T-cell (primary cell): ENCODE measurements at places on chromosomes 3 and 15.
A peak's percentile ranks its signal among the peaks of the same experiment; 100 is the strongest.

DNA sequence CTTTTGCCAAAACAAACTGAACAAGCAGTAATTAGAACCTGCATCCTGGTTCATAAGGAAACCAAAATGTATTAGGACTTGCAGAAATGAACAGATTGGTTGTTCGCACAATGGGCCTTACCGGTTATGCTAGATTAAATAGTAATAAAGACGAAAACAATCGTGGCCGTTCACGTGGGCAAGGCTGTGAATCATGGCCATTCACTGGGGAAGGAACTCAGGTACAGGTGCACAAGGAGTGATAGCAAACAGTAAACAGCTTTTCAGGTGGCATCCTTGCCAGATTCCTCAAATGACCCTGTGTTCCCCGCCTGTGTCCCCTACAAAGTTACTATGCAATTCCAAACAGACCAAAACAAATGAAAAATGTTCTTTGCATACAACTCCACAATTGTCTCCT lies 8.2 kb downstream of the LRIG1 start:
- no peak for DNase-seq

- no peak for DNase-seq
Observed at GRCh38 chr3:12999147-13000140, 73.8 kb downstream of the IQSEC1 start.

DNA sequence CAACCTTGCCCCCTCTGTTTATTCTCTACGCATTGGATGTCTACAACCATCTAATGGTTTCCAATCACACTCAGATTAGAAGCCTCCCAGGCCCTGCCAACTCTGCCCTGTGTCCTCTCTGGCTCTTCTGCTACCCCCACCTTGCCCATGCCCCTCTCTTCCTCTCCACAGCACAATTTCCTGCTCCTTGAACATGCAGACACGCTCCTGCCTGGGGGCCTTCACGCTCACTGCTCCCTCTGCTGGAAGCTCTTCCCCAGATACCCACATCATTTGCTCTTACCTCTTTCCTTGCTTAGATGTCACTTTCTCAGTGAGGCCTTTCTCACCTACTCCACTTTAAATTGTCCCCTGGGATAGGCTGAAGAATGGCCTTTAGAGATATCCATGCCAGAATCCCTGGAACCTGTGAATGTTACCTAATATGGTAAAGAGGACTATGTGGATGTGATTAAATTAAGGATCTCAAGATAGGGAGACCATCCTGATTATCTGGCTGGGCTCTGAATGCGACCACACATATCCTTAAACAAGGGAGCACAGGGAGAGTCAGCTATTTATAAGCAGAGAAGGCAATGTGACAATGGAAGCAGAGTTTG lies 9.9 kb downstream of the KY start:
- no peak for DNase-seq

DNA sequence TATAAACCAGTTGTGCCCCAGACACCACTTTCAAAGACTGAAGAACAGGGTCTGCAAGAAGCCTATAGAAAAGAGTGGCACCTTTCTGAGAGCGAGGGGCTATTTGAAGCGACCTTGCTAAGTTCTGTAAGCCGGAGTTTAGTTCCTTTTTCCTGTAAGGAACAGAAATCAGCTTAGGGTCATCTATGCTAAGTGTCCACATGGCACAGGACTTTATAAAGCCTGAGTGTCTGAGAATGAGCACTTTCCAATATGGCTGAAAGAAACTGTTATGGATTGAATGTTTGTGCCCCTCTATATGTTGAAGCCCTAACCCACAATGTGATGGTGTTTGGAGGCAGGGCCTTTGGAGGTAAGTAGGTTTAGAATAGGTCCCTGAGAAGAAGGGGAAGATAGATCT lies 4.0 kb upstream of the A4GNT start:
- no peak for DNase-seq

GRCh38 chr3:129000742-129001100 lies 383 bp upstream of the EFCC1 start:
- no peak for DNase-seq

DNA sequence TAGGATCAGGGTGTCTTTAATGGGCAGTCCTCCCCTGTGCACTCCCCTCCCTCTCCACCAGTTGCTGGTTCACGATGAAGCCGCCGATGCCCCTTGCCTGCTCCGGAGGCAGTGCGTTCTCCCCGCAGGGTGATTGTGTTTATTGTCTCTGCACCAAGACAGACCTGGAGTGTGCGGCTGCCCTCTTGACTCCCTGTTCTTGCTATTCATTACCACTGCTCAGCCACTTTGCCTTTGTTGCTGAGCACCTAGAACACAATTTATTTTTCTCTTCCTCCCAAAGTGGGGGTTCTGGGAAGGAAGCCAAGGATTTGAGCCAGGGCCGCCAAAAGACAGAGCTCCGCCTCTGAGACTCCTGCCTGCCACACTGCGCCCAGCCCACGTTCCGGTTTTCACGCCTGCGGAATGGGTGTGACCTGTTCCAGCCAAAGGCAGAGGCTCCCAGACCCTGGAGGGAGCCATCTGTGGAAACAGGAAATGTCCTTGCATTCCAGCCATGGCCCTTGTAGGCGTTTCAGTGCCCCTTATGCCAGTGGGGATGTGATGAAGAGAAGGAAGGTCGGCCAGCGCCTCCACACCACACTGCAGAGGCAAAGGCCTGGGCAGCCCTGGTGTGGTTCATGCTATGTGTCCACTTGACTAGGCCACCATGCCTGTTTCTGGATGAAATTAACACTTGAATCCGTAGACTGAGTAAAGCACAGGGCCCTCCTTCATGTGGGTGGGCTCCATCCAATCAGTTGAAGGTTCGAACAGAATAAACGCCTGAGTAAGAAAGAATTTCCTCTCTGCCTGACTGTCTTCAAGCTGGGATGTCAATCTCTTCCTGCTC lies 85.8 kb downstream of the HMG20A start:
- DNase-seq: no peak

DNA sequence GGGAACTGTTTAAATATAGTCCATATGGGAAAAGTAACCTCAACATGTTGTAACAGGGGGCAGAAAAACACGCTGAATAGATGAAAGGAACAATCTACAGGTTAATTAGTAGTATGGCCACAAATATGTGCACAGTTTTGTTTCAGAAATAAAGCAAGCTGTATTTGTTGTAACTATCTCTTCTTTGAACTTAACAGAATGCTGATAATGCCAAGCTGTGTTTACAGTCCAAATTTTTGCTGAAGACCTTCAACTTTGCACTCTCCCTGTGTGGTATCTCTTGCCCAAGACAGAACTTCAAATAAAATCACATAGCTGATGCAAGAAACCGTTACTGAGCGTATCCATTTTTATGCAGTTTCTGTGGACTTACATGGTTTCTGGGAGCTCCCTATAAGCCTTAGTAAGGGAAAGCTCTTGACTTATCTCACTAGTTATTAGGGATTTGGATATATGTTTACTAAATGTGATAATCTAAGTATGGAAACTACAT lies 425.4 kb upstream of the TPRG1 start:
- no peak for DNase-seq

- DNase-seq: no peak
Observed at GRCh38 chr3:126961191-126961790, 21.6 kb upstream of the PLXNA1 start.

DNA sequence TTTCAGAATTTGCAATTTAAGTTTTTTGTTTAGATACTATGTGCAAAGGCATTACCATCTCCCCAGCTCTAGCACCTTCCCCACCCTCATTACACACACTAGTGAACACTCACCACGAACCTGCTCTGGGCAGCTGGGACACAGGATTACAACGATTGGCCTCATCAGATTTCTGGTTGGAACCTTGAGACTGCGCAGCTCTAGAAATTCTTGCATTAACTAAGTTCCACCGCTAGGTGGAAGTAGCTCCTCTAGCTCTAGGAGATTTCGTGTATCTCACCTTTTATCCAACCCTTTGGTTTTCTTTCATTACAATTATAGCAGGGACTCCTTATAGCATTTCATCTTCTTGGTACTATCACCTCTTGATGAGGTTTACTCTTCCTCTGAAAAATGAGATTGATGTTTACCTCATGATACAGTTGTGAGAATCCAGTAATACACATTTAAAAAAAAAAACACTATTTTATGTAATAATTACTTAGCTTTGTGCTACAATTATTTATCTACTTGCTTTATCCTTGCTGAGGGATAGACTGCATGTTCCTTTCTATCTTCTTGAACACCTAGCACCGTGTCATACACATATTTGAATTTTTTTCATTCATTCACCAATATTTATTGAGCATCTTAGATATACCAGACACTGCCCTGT lies 28.7 kb upstream of the PLOD2 start:
- DNase-seq: no peak

DNA sequence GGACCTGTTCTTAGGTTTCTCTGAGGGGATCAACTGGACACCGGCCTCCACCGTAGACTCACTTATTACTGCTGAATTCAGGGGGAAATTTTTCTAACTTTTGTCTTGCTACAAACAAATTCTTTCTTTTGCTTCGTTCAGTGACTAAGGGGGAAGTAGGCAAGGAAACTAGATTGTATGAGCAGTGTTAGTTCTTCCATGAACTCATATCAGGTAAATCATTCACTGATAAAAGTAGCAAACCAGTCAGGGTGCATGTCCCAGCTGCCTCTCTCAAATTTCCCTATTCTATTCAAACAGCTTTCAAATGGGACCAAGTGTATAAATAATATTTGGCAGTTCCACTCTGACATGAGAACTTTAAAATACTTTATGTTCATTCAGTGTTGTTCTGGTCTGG lies 7.3 kb upstream of the CCDC13 start:
- DNase-seq: no peak

GRCh38 chr3:195104340-195104739 lies 166.6 kb downstream of the XXYLT1 start:
- no peak for DNase-seq

- DNase-seq: no peak
Observed at GRCh38 chr3:66441692-66442091, 59.1 kb downstream of the LRIG1 start.

- peak; percentile 37 for DNase-seq
Observed at GRCh38 chr15:58748852-58749531, 515 bp downstream of the ADAM10 start.

GRCh38 chr3:46825450-46825849 lies 37.8 kb downstream of the MYL3 start:
- DNase-seq: no peak

GRCh38 chr3:81393251-81393650 lies 368.2 kb downstream of the GBE1 start:
- DNase-seq: no peak

- DNase-seq: no peak
Observed at GRCh38 chr3:146899171-146899570, 294.0 kb upstream of the PLSCR5 start.

- DNase-seq: no peak
Observed at GRCh38 chr3:44093531-44093930, 148.2 kb upstream of the TOPAZ1 start.

DNA sequence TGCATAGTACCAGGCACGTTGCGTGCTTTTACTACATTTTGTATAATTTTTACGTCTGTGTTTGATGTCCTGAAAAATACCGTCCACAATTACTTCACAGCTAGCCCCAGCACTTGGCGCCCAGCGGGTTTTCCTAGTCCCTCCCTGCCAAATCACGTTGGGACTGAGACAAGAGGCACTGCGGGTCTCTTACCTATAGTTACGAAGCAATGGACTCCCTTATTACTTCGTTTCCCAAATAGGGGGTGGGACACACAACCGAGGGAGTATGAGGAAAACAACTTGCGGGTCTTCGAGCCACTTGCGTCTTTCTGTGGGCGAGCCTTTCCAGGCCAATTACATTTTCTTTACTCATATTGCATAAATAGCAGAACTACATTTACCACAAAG lies 620 bp upstream of the CMSS1 start:
- no peak for DNase-seq

DNA sequence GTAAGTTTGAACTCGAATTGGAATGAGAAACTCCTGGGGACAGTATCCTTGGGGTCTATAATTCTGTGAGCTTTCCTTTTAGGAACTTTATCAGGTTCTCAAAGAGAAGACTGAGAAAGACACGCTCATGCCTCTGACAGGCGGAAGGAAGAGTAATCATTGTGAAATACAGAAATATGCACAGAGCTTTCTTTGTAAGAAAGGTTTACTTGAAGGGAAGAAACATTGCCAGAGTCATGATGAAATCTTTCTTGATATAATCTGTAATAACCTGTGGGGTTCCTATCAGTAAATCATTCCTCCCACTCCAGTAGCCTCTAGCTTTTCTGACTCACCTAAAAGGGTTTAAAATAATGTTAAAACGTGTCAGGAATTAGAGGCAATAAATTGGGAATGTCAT lies 83.6 kb upstream of the CCDC39 start:
- no peak for DNase-seq

GRCh38 chr15:92161039-92161670 lies 232.5 kb upstream of the ST8SIA2 start:
- DNase-seq: no peak

DNA sequence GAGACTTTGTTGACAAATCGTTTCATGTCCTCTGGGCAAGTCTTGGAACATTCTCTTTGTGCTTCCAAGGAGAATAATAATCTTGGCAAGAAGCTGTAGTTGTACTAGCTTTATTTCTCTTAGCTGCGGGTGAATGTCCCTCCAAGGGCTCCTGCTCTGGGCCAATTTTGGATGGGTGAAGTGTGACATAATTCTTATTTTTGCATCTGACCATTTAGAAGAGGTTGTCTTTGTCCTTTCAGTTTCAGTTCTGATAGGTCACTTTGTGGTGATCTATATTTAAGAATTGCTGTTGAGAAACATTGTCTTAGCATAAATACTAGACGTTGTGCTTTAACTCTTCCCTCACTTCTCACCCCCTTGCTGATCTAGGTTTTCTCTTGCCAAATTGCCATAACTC lies 164.8 kb upstream of the RORA start:
- no peak for DNase-seq
